H9 (cell line): ENCODE measurements at places on chromosomes 13 and 19.

GRCh38 chr19:16095071-16095571 is 16.6 kb upstream of the RAB8A start:
- no peak for DNase-seq
- no peak overlapping the region for H3K27ac ChIP-seq
- H3K4me3 ChIP-seq: no peak overlapping the region
- no peaks in the 10 kb centered on the region for H3K27me3 ChIP-seq
- H3K4me1 ChIP-seq: no peaks in the 10 kb centered on the region

DNA sequence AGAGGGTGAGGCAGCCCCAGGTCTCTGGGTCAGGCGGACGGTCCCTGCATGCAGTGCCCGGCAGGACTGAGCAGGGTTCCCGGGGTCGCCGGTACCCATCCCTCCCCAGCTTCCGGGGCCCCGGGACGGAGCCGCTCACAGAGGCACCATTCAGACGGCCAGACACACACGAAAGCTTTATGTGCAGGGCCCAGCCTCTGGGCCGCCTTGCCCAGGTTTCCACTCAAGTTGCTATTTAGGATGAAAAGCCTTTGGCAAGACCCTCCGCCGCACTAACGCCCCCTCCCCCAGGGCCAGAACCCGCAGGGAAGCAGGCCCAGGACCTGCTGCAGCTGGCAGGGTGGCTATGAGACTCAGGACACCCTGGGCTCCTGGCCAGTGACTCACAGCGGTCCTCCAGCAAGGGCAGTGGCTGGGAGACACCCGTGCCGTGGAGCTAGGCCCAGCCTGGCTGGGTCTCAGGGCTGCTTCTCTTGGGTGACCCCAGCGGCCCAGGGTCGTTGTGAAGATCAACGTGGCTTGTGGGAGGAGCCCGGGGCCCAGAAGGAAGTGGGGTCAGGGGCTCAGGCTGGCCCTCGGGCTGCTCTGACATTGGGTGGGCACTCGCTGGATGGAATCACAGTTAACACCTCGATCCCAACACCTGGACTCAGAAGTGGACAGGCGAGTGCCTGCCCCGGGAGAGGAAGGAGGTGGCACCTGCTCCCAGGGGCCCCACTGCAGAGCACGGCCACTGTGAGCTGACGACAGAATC is 4.8 kb downstream of the C19orf25 start:
- H3K27ac ChIP-seq: no peak overlapping the region
- peaks cover 16% of the 10 kb centered on the region; the same call in 1 of the 2 replicates for H3K27me3 ChIP-seq
- H3K4me1 ChIP-seq: no peaks in the 10 kb centered on the region
- DNase-seq: no peak
- peaks cover 5% of the 10 kb centered on the region; the same call in 2 of the 3 replicates for H3K36me3 ChIP-seq
- no peak overlapping the region for H3K4me3 ChIP-seq

DNA sequence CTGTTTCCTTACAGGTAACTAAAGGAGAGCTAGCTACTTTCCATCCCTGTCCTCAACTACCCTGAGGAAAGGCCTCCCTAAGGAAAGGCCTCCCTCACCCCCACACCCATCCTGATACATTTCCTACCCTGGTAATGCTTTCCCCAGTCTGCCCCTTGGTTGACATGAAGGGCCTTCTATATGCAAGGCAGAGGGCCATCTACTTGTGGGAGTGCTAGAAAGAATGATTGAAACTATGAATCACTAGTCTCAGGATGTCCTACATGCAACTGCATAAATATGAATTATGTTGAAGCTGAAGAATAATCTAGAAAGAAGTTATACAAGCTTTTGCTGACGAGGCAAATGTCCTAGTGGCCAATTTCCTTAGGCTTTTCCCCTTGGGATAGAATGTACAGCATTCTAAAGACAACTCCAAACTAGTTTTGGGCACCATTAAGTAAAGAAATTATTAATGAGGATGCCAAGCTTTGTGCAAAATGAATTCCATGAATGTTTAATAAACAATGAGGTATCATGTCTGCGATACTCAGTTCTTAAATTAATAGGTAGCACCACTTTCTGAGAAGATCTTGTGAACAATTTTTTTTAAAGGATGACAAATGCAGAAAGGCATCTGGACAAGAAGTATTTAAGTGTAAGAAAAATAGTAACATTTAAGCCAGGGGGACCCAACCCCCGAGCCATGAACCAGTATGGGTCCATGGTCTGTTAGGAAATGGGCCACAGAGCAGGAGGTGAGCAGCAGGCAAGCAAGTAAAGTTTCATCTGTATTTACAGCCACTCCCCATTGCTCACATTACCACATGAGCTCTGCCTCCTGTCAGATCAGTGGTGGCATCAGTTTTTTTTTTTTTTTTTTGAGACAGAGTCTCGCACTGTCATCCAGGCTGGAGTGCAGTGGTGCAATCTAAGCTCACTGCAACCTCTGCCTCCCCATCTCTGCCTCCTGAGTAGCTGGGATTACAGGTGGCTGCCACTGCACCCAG is 223.0 kb downstream of the LHFPL6 start:
- peaks cover 47% of the 10 kb centered on the region for H3K27me3 ChIP-seq
- no peak overlapping the region for H3K27ac ChIP-seq
- H3K4me1 ChIP-seq: no peaks in the 10 kb centered on the region; the same call in 1 of the 2 replicates
- H3K36me3 ChIP-seq: no peaks in the 10 kb centered on the region
- no peak for DNase-seq

DNA sequence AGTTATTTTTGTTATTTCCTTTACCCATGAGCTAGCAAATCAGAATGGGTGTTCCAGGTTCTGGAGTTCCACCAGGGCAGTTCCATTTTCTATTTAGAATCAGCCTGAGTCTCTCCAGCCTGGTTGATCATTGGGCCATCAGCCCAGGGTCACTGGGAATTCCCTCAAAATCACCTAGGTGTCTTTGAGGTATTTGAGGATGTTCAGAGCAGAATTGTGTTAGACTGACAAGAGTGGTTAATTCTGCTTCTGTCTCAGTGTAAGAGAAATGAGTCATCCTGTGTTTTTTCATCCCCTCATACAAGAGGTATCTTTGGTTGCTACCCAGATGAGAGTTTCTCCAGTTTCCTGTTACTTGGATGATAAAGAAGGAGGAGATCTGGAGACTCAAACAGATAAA is 11.7 kb downstream of the ZNF66 start:
- no peak for DNase-seq
- H3K4me1 ChIP-seq: no peaks in the 10 kb centered on the region
- no peak overlapping the region for H3K4me3 ChIP-seq

- H3K36me3 ChIP-seq: no peaks in the 10 kb centered on the region
- peak; percentile 36 for DNase-seq
- H3K4me1 ChIP-seq: peaks cover 2% of the 10 kb centered on the region; the same call in 1 of the 2 replicates
- no peak overlapping the region; the same call in 2 of the 3 replicates for H3K4me3 ChIP-seq
- no peak overlapping the region for H3K27ac ChIP-seq
These were observed 8.8 kb upstream of the CACNG6 start for GRCh38 chr19:53982611-53983010.

DNA sequence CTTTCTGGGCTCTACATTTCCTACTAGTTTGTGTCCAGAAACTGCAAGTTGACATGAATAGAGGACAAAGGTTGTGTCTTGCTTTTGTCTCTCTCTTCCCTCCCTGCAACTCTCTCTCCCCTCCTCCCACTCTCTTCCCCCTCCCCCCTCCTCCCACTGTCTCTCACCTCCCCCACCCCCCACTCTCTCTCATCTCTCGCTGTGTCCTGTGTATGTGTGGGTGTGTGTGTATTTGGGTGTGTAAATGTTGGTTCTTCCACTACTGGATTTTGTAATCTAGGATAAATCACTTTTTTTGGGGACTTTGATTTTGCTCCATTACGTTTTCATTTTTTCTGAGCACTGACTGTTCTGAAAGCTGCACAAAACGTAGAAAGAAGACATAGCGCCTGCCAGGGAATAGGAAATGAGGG is 48.4 kb downstream of the AKAP11 start:
- DNase-seq: no peak
- H3K4me3 ChIP-seq: no peak overlapping the region
- H3K4me1 ChIP-seq: peaks cover 3% of the 10 kb centered on the region; the same call in 1 of the 2 replicates
- H3K27me3 ChIP-seq: no peaks in the 10 kb centered on the region
- H3K36me3 ChIP-seq: no peaks in the 10 kb centered on the region; the same call in 2 of the 3 replicates

- H3K27ac ChIP-seq: no peak overlapping the region
- no peak overlapping the region for H3K4me3 ChIP-seq
- H3K4me1 ChIP-seq: peaks cover 2% of the 10 kb centered on the region; the same call in 1 of the 2 replicates
These were observed 226.4 kb downstream of the SUCLA2 start for GRCh38 chr13:47774671-47774994.

GRCh38 chr13:29991343-29991742 is 140.9 kb upstream of the UBL3 start:
- DNase-seq: no peak
- H3K27ac ChIP-seq: no peak overlapping the region
- H3K4me1 ChIP-seq: no peaks in the 10 kb centered on the region
- peaks cover 7% of the 10 kb centered on the region for H3K36me3 ChIP-seq
- no peaks in the 10 kb centered on the region for H3K27me3 ChIP-seq

DNA sequence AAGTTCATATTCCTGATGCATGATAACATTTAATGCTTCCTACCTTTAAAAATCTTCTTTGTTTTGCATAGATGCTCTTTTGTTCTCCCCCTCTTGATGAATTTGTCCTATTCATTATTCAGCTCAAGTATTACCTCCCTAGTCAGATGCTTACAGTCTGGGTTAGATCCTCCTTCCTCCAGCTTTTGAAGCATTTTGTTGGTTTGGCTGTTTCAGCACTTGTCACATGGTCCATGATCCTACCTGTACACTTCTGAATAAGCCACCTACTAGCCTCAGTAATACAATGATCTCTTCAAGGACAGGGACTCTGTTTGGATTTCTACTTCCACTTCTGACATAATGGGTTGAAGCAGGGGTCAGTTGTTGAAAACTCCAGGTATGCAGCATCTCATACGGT is 37.4 kb downstream of the N4BP2L1 start:
- no peak overlapping the region for H3K27ac ChIP-seq
- H3K4me1 ChIP-seq: peaks cover 2% of the 10 kb centered on the region; the same call in 1 of the 2 replicates
- H3K4me3 ChIP-seq: no peak overlapping the region
- H3K36me3 ChIP-seq: peaks cover 11% of the 10 kb centered on the region

- DNase-seq: no peak
- no peak overlapping the region for H3K4me3 ChIP-seq
- H3K27ac ChIP-seq: no peak overlapping the region
- H3K27me3 ChIP-seq: no peaks in the 10 kb centered on the region
These were observed 14.2 kb upstream of the ZFP30 start for GRCh38 chr19:37669450-37669914.
